ENCODE measurements at places on chromosomes 12 and 14.

GRCh38 chr12:47303995-47304560 lies 224.3 kb upstream of the AMIGO2 start:
- no peak for DNase-seq

- no peak for DNase-seq
These were observed 106.5 kb downstream of the TMTC3 start for GRCh38 chr12:88248606-88249005.

- no peak for DNase-seq
These were observed 440.8 kb downstream of the NRXN3 start for GRCh38 chr14:78610994-78611393.

DNA sequence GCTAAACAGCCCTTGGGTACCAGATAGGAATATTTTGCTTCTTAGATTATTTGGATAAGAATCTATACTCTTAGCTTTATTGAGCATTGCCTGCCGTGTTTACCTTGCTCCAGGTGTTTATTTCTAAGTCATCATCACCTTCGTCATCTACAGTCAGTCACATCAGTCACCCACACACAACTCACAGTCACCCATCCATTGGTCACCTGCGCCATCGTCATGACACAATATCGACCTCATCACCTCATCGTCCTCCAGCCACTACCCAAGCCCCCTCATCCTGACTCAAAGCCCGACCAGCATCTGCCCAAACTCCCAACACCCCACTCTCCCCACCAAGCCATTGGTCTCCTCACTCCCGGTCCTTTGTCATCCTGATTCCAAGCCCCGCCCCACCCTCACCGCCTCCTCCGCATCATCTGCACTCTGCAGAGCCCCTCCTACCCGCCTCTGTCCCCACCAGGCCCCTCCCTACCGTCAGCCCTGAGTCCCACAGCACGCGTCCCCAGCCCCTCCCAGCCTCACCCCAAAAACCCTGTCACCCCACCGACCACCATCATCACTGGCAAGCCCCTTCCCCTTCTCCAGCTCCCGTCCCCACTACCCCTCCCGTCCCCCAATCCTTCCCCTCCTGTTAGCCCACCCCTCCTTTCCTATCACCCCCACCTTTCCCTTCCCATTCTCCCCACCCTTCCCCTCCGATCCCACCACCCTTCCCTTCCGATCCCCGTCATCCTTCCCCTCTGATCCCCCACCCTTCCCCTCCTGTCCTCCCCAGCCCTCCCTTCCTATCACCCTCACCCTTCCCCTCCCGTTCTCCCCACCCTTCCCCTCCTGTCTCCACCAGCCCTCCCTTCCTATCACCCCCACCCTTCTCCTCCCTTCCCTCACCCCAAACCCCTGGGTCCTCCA lies 9.8 kb downstream of the DLK1 start:
- no peak for DNase-seq

GRCh38 chr12:66296176-66296683 lies 6.1 kb upstream of the HELB start:
- DNase-seq = no peak

DNA sequence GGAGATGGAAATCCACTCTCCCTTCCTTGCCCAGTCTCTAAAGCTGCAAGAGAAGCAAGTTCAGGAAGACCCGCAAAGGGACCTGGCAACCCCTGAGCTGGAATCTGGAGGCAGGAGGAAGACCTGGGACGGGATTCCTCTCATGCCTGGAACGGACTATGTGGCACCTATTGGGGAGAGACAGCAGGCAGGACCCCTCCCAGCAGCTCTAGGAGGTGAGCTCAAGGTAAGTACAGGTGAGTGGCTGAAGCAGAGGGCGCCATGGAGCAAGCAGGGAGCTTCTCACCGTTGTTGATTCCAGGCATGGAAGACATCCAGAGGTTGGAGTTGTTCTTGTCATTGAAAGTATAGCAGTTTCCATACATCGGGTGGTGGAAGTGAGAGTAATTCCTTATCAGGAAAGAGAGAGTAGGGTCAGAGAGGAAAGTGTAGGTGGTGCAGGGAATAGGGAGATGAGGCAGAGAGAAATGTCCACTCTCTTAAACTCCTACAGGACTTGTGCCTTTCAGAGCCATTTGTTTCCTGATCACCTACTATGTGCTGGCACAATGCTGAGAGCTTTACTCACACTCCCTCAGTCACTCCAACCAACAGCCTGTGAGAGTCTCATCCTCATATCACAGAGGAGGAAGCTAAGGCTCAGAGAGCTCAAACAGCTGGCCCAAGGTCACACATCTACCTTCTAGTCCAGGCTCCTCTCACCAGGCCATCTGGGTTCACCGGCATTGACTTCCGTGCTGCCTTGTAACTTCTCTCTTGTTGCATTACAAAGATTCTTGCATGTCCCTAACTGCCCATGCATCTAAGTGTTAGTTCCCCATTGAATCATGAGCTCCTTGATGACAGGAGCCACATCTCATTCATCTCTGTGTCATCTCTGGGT lies 13.9 kb upstream of the TNFRSF1A start:
- DNase-seq = no peak

All from CD4-positive, alpha-beta T cell treated with Interleukin-6 at 100 ng/mL for 8 hours (primary cell).